ENCODE measurements at places on chromosomes 6 and 20.

GRCh38 chr6:21143645-21144044 is 449.9 kb upstream of the SOX4 start:
- DNase-seq: no peak

GRCh38 chr6:8852332-8852731 is 417.0 kb upstream of the SLC35B3 start:
- DNase-seq: no peak

- no peak for DNase-seq
Measured at GRCh38 chr6:34315780-34316179, 67.0 kb upstream of the SMIM29 start.

- DNase-seq: no peak
Measured at GRCh38 chr6:67706388-67706787, 928.7 kb upstream of the ADGRB3 start.

DNA sequence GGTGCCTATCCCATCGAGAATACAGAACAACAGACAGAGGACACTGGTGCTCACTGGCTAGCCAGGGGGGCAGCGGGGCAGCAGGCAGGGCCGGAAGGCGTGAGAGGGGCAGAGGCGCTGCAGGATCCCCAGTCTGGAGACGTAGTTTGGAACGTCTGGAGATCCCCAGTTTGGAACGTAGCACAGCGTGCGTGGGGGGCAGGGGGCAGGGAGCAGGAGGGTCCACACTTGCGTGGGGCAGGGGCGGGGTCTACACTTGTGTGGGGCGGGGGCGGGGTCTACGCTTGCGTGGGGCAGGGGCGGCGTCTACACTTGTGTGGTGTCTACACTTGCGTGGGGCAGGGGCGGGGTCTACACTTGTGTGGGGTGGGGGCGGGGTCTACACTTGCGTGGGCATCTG is 107.2 kb downstream of the DACT2 start:
- DNase-seq: no peak
